Diencephalon (tissue), 1 donor: ENCODE measurements at places on chromosomes 2 and 18. TPM values are rescaled to one million over a fixed set of nuclear protein-coding genes. Genes with fewer than 3 reads are reported as not detected.

The MSH2 gene
- 83.7 TPM for total RNA-seq

The MOGAT1 gene
- not detected for total RNA-seq

The PMAIP1 gene
- total RNA-seq: 0.69 TPM

The ANKRD62 gene
- 0.23 TPM for total RNA-seq

The DIPK1C gene
- 15.9 TPM for total RNA-seq

The FAM161A gene
- 26.5 TPM for total RNA-seq

The ZNF521 gene
- total RNA-seq: 67.1 TPM

The FEV gene
- total RNA-seq: not detected

The VWA3B gene
- 2.8 TPM for total RNA-seq

The NOSTRIN gene
- total RNA-seq: 6.0 TPM

The GAREM2 gene
- total RNA-seq: 17.3 TPM

The MC4R gene
- 14.8 TPM for total RNA-seq

The TUBA3E gene
- not detected for total RNA-seq

The FKBP1B gene
- total RNA-seq: 98.5 TPM

The AP1S3 gene
- 8.8 TPM for total RNA-seq

The FANCL gene
- total RNA-seq: 59.7 TPM

The CSRNP3 gene
- total RNA-seq: 255 TPM

The CYP1B1 gene
- 11.3 TPM for total RNA-seq

The GALNT13 gene
- total RNA-seq: 37.8 TPM

The EGR4 gene
- 0.23 TPM for total RNA-seq

The CHST10 gene
- 44.5 TPM for total RNA-seq

The GNLY gene
- total RNA-seq: not detected

The SERPINB12 gene
- total RNA-seq: not detected

The SERPINB3 gene
- not detected for total RNA-seq

The ERMN gene
- 1.2 TPM for total RNA-seq

The SULT1C2 gene
- total RNA-seq: 0.23 TPM

The MYL12A gene
- 63.0 TPM for total RNA-seq

The CYTIP gene
- total RNA-seq: 0.92 TPM

The SCYGR4 gene
- not detected for total RNA-seq

The HES6 gene
- 40.6 TPM for total RNA-seq

The AQP12A gene
- total RNA-seq: not detected

The KCNE4 gene
- 2.5 TPM for total RNA-seq

The MXD1 gene
- total RNA-seq: 16.1 TPM

The DPYSL5 gene
- 181 TPM for total RNA-seq

The DYNAP gene
- total RNA-seq: not detected

The BIRC6 gene
- 234 TPM for total RNA-seq

The ARHGAP25 gene
- total RNA-seq: 2.3 TPM

The SIX3 gene
- 7.4 TPM for total RNA-seq

The EPAS1 gene
- total RNA-seq: 13.4 TPM

The DLX1 gene
- 30.9 TPM for total RNA-seq

The CCDC68 gene
- total RNA-seq: 4.4 TPM

The ARID5A gene
- 1.8 TPM for total RNA-seq

The UBE2F gene
- 50.3 TPM for total RNA-seq

The APOB gene
- 0.69 TPM for total RNA-seq

The TXNDC2 gene
- not detected for total RNA-seq

The ONECUT2 gene
- 7.4 TPM for total RNA-seq

The SMYD1 gene
- not detected for total RNA-seq
